ENCODE measurements at places on chromosomes 11 and 22. TPM values are rescaled to one million over a fixed set of nuclear protein-coding genes. Genes with fewer than 3 reads are reported as not detected.

Gene TBX1
- not detected for total RNA-seq

Gene DDTL
- 0.15 TPM for total RNA-seq

Gene PIH1D2
- 3.4 TPM for total RNA-seq

Gene PGR
- total RNA-seq, result not detected

Gene LRRC10B
- total RNA-seq, result 0.36 TPM

Gene ZP1
- not detected for total RNA-seq

Data from melanocyte of skin (primary cell).